ENCODE measurements at places on chromosomes 4 and X.

DNA sequence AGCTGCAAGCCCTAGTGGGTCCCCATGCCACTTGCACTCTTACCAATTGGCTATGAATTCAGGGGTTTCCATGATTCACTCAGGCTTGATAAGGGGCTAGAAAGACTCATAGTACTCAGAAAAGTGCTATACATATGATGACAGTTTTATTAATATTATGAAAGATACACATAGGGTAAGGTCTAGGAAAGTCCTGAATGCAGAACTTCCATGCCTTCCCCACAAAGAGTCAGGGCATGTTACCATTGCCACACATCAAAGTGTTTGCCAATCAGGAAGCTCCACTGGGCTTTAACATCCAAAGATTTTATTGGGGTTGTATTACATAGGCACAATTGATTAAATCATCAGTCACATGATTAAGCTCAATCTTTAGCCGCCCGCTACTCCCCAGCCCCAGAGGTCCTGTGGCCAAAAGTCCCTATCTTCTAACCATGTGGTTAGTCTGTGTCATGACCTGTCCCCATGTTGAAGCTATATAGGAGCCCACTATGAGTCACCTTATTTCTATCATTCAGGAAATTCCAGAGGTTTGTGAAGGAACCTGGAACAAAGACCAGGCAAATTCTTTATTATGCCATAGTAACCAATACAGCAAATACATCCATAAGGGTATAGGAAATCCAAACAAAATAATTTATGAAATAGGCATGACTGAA, 635.6 kb downstream of the STPG2 start:
- DNase-seq = no peak

GRCh38 chrX:24292353-24292752, 21.5 kb downstream of the SUPT20HL2 start:
- DNase-seq = no peak

DNA sequence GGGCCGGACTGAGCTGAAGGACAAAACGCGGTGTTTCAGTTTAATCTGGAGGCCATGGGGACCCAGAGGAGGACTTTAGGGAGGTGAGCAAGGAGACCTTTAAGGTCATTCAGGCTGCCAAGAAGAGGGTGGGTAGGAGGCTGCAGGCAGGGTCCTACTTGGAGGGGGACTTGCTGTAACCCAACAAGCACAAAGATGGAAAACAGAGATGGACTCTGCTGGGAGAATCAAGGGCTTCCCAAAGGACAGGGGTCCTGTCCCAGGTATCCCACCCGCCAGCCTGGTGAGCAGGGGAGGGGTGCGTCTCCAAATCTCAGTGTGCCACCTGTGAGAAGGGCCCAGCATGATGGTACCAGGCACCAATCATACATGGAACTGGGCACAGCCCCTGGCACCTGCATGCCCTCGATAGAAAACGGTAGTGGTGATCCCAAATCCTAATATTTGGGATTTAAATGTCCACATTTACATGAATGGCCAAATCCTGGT, 3.9 kb upstream of the HAUS3 start:
- DNase-seq = no peak

GRCh38 chrX:24648495-24648894, 1.3 kb upstream of the PCYT1B start:
- no peak for DNase-seq

GRCh38 chr4:87565746-87566145, 36.6 kb upstream of the SPARCL1 start:
- DNase-seq = no peak

- DNase-seq = no peak
Measured at GRCh38 chr4:2497931-2498330, 29.0 kb downstream of the RNF4 start.

GRCh38 chr4:100286636-100287035, 96.4 kb upstream of the DDIT4L start:
- no peak for DNase-seq

DNA sequence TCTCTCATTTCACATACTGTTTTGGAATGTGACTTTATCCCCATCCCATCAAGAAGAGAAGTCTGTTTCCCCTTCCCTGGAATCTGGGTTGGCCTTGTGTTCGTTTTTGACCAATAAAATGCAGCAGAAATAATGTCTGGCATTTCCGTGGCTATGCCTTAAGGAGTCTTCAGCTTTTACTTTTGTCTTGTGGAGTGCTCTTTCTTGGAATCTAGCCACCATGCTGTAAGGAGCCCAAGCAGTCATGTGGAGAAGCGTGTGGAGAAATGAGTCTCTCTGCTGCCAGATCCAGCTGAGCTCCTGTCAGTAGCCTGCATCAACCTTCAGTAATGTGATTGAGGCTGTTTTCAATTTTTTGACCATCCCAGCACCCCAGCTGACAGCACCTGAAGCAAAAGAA, 84.4 kb upstream of the ARMCX2 start:
- no peak for DNase-seq

- DNase-seq = no peak
Measured at GRCh38 chr4:141036786-141037185, 96.5 kb downstream of the RNF150 start.

DNA sequence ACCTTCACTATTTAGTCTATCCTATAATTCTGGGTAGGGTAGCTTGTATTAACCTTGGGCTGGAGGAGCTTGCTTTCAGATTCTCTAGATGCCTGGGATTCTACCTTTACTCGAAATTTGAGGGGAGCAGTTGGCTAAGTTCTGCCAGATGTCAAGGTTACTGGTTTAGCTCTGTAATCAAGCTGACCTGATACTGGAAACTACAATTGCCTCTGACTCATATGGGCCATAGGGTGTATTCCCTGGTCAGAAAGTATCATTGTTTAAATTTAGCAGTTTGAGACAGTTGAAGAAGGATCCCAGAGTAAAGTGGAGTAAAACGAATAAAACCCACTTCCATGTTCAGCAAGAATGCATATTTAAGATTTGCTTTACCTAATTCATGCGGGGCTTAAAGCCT, 337.6 kb downstream of the SPIN4 start:
- no peak for DNase-seq

- DNase-seq = no peak
Measured at GRCh38 chr4:160580581-160580980, 1477.7 kb downstream of the RAPGEF2 start.

GRCh38 chr4:187415231-187415630, 580.3 kb upstream of the ZFP42 start:
- DNase-seq = no peak

- DNase-seq = no peak
Measured at GRCh38 chrX:54359408-54359807, 1.6 kb upstream of the WNK3 start.

- no peak for DNase-seq
Measured at GRCh38 chr4:82748810-82749470, 49.7 kb downstream of the SCD5 start.

GRCh38 chr4:4387531-4388310, 819 bp downstream of the NSG1 start:
- no peak for DNase-seq

- DNase-seq = no peak
Measured at GRCh38 chr4:151883747-151884146, 122.9 kb upstream of the GATB start.
